Activated effector memory CD4-positive, alpha-beta T cell treated with anti-CD3 and anti-CD28 coated beads, Interleukin-2, amount 50 U/mL, for 16 hours (primary cell): ENCODE measurements at places on chromosomes 12 and 14.

GRCh38 chr12:29546000-29546399, 48.5 kb upstream of the OVCH1 start:
- DNase-seq: no peak

DNA sequence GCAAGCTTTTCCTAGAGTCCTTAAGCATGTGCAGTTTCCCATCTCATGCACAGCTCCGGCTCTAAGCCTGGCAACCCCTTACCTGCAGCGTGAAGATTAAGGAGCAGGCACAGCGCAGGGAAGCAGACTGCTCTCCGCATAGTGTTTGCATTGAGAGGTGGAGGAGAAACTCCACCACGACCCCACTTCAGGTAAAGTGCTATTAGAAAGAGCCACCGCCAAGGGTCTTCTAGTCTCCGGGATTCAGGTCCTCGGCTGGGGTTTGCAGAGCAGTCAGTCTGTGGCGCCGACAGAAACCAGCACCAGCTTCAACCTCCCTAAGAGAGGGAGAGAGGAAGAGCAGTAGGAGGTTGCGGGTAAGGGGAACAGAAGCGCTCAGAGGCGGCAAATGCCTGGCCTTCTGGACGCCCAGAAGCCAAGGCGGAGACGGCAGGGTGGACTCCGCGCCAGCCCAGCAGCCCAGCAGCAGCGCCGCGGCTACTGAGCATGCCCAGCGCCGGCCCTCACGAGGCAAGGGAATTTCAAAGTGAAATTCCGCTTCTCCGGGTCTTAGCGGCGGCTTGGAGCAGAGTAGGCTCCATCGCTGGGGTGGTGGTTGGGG, at the start of gene PTPRR:
TSS of gene PTPRR (minus strand) at position 488 of the 601 bp plus-strand sequence. CDS start at position 140, 348 bp downstream.
- DNase-seq: no peak

DNA sequence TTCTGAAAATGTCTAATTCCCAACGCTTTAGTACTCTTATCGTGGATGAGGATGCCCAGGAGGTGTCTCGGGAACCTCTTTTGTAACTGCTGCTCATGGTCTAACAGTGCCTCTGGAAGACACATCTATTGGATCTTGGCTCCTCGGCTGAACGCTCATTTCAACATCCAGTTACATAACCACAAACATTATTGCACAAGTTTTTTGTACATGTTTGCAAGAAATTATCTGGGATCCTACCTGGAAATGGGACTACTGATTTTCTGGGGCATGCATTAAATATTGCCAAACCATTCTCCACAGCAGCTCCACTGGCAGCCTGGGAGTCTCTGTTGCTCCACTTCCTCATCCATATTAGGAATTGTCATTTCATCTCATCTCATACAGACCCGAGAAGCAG, 117.5 kb upstream of the EVL start:
- DNase-seq: no peak

DNA sequence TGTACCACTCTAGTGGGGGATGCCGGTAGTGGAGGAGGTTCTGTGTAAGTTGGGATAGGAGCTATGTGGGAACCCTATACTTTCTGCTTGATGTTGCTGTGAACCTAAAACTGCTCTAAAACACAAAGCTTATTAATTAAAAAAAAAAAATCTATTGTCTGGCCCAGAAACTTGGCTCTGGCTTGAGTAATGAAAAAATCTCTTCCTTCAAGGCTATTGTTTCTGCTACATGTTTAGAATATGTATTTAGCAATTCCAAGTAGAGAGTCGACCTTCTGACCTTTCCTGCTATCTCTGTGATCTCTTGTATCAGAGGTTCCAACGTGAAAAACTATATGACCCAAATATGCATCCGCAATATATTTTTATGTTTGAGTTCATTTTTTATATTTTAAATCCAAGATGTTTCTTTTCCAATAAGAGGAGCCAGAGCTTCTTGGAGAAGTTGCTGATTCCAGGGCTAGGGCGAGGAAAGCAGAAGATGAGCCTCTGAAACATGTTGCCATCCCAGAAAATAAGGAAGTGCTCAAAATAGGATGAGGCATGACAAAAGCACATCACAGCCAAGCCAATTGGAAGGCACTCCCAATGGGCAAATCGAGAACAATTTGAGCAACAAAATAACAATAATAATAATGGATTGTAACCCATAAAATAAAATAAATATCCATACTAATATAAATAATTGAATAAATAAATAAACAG, 184.6 kb upstream of the TMEM260 start:
- DNase-seq: no peak

GRCh38 chr14:67485501-67486095, 2.9 kb downstream of the TMEM229B start:
- no peak for DNase-seq

DNA sequence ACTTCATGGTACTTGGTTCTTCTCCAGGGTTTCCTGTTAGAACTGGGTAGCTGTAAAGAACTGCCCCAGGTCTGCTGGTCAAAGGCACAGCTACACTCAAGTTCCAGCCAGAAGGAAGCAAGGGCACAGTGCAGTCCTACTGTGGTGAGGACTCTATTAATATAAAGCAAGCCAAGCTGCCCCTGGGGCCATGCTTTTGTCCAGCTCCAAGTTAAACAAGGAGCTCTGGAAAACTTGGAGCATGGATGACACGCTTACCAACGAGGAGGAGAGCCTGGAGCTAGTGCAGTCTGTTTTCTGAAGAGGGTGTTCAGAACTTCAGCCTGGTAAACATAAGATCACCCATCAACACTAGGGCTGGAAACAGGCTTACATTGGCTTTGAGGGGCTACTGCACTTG, 4.0 kb downstream of the FZD10 start:
- no peak for DNase-seq

DNA sequence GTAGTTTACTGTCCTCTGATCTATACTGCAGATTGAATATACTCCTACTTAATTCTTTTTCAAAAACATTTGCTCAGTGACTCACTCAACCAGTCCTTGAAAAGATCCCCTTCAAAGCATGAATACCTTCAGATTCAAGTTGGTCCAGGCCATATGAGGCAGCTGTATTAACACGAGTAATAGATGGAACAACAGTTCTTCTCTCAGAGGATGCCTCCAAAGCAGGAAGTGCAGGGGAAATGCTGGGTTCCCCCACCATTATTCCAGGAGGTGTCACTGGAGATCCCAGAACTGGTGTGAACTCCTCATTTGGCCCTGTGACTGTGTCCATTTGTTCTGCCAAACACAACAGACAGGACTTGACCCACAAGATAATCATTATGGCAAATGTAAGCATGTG, 20.6 kb downstream of the ARMH4 start:
- DNase-seq: no peak

GRCh38 chr12:107317751-107318555, 224.6 kb upstream of the CRY1 start:
- peak; percentile 92 for DNase-seq

DNA sequence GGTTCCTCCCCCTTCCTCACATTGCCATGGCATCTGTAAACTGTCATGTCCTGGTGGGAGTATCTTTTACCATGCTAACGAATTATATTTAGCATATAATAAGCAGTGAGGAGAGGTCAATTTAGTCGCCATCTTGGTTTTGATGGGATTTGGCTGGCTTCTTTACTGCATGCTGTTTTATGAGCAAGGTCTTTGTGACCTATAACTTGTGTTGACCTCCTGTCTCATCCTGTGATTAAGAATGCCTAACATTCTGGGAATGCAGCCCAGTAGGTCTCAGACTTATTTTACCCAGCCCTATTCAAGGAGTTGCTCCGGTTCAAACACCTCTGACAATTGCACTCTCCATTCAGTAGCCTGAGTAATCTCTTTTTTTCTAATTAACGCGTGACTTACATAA, 2.1 kb upstream of the EIF4B start:
- no peak for DNase-seq

GRCh38 chr12:98422812-98423211, 92.6 kb upstream of the TMPO start:
- no peak for DNase-seq

GRCh38 chr12:123149088-123149487, 1.8 kb downstream of the PITPNM2 start:
- DNase-seq: no peak

- DNase-seq: no peak
Measured at GRCh38 chr14:54177019-54177418, 219.8 kb upstream of the CDKN3 start.

GRCh38 chr14:75995372-75996041, 9.9 kb downstream of the IFT43 start:
- DNase-seq: no peak

GRCh38 chr12:71124835-71125460, 32.9 kb downstream of the TSPAN8 start:
- no peak for DNase-seq

DNA sequence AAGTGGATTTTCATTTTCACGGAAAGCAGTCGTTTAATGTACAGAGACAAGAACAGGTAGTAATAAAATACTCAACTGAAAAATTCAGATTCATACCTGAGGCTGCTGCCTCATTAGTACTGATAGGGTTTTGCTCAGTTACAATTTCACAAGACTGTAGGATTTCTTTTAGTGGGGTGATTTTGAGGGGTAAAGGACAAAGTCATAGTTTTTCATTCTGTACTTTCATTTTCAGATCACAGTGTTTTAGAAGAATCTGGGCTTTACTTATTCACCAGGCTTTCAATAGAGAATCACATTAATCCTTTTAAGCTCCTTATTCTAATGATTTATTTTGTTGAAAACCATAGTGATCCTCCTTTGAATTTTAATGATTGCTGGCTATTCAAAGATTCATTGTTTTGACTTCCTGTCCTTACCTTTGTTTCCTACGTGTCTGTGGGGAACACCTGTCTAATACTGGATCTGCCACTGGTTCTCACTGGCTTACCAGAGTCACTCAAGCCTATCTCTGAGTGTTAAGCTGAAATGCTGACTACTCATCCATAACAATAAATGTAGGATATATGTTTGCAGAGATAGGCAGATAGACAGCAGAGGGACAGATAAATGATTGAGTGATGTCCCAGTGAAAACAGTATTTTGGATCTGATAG, 243.8 kb upstream of the NPAS3 start:
- DNase-seq: no peak

DNA sequence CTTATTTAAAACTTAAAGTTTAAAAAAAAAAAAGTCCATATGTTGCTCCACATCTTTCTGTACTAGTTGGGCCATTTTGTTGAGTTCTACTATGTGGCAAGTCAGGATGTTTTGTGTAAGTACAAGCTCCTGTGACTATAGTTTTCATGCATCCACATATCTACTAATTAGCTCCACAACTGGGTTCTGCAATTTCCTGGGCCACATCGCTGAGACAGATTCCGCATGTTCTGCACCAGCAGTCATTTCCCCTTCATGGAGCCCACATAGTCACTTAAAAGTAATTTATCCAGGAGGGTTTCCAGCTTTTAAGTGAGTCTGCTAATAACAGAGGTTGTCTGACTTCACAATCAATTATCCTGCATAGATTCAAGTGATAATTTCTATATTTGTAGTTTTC, 461.4 kb downstream of the ZFP36L1 start:
- no peak for DNase-seq

GRCh38 chr12:128829861-128830504, 6.2 kb upstream of the SLC15A4 start:
- no peak for DNase-seq

- DNase-seq: no peak
Measured at GRCh38 chr12:56943878-56944277, 9.7 kb upstream of the SDR9C7 start.
